ENCODE measurements at places on chromosomes 2 and 18.

GRCh38 chr18:23191232-23191631, 55.9 kb downstream of the CABLES1 start:
- DNase-seq, result no peak

DNA sequence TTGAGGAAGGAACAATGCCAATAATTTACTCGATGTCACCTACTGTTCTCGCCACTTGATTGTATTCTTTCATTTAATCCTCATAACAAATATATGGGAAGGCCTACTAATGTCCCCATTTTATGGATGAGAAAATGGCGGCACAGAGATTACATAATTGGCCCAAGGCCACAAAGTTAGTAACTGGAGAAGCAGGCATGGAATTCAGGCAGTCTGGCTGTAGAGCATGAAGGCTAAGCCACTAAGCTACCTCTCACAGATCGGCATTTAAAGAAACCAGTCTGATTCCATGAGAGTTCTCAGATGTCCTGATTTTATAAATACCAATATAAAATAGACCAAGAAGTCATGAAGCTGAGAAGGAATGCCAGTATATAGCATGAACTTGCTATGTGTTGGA, 121.8 kb upstream of the EPAS1 start:
- no peak for DNase-seq

- no peak for DNase-seq
Measured at GRCh38 chr2:10760794-10761504, 39.5 kb downstream of the ATP6V1C2 start.

GRCh38 chr18:5512176-5512575, 31.6 kb downstream of the EPB41L3 start:
- DNase-seq, result no peak

DNA sequence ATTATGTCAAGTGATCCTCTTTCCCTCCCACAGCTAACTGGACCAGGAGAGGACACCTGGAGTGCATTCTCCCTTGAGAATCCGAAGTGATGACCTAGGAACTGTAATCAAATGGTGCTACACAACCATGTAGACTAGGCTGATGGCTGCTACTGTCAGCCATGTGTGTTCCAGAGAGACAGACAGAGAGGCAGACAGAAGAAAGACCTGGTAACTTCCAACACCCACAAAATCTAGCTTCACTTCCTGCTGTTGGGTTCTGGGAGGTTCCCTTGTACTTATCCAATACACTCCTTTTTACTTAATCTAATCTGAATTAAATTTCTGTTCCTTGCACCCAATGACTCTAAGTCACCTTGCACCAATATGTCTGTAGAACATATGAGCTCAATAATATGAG, 72.3 kb downstream of the AAK1 start:
- no peak for DNase-seq

DNA sequence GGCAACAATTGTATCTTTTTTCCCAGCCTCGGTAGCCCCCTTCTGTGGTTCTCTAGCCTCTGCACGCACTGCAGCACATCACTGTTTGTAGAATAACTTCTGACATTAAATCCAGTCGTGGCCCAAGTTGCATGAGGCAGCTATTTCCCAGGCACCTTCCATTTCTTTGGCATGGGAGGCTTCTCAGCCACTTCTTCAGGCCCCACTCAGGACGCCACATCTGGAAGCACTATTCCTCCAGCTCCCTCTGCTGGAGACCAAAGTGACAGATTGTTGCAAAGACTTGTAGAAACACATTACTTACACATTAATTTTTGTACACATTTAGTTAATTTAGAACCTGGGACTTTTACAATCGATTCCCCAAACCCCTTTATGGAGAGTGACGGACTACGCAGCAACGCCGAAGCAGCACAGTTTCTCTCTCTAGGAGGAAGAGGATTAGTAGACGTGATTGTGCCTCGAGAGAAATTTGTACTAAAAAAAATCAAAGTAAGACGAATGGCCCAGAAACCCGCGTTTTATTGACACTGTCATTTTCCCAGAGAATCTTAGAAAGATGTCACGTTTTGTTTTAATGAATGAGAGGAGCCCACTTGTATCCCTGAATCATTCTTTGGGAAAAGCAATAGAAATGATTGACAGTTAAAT, 57.8 kb upstream of the RGPD5 start:
- DNase-seq, result no peak

- no peak for DNase-seq
Measured at GRCh38 chr2:217941886-217942728, 60.7 kb downstream of the TNS1 start.

DNA sequence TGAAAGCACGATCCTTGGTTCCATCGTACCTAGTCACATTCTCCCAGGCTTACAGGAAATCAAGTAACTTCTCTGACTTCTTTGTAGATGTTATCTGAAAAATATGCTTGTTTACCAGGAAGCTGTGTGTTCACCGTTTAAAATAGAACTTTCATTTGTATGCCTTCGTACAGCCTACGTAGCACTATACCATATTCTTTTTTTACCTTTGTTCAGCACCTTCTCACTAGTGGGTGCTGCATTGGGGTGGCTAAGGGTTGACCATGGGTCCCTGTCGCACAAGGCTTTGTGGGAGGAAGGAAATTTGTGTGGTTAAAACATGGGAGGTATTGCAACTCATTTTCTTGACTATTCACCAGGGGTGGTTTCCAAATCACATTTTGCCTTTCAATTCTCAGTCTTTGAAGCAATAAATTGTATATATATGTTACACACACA, 16.6 kb downstream of the MALT1 start:
- no peak for DNase-seq

GRCh38 chr18:52401236-52401635, 61.2 kb downstream of the DCC start:
- DNase-seq, result no peak

- no peak for DNase-seq
Measured at GRCh38 chr2:212974692-212975091, 176.7 kb downstream of the IKZF2 start.

- DNase-seq, result no peak
Measured at GRCh38 chr2:163852616-163853015, 116.8 kb upstream of the FIGN start.

DNA sequence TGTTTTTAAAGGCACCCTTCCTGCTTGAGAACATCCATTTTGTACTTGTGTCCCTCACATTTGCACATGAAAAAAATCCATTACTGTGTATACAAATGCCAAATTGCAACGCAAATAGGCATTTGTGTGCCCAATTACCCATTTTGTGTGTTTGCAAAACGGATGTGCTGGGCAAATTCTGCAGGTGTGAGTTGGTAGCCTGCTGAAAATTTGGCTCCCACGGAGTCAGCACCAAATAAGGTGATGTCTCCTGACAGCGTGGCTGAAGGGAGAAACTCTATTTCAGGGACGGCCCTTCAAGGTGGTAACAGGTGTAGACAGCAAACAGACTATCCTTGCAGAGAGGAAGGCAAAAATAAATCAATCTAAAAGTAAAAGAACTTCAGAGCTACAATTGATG, 661.1 kb downstream of the BCL11A start:
- DNase-seq, result no peak

DNA sequence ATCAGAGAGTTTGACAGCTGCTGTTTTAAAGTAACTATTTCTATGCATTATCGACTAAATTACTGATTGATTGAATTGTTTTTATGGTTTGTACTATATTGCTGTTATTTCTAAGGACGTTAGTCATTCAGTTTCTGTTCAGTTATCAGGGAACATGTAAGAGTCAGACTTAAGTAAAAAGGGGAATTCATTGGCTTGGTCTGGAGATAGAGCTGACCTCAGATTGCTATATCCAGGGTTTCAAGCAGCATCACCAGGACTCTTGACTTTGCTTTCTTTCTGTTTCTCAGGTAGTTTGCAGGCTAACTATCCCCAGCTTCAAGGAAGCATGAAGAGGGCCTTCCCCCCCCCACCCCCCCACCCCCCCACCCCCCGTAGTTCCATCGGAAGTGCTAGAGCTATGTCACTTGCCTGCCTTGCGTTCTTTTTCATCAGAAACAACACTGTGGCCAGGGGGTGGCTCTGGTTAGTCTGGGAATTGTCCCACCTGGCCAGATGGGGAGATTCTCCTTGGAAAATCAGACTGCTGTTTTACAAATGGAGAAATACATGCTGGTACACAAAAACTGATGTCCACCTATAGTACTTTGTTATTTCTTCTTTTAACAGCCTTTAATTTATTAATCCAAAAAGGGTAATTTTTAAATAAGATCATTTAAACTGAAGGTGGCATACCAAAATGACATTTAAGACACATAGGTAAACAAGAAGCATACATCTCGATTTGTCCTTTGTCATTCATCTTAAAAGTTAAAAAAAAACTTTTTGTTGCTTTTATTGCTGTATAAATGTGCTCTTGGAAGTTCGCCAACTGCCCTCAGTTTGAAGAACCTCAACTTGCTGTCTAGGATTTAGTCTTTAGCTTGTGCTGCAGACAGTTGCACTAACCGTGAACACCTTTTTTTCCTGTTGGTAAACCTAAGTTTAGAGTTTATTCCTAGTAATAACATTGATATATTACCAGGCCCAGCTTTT, 9.4 kb downstream of the SMAD4 start:
- DNase-seq, result no peak

DNA sequence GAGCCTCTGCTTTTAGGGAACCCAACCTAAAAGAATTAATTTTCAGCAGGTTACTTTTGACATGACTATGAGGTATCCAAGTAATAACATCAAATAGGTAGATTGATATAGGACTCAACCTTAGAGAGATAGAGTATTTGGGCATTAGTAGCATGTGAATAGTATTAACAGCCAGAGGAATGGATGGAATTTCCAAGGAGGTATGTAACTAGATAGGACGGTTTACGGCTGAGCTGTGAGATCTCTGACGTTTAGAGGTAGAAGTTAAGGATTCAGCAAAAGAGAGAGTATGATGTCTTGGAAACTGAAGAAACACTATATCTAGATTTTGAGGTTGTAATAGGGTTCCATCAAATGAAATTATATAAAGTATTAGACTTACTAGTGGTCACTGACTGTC, 70.3 kb downstream of the HNMT start:
- DNase-seq, result no peak

DNA sequence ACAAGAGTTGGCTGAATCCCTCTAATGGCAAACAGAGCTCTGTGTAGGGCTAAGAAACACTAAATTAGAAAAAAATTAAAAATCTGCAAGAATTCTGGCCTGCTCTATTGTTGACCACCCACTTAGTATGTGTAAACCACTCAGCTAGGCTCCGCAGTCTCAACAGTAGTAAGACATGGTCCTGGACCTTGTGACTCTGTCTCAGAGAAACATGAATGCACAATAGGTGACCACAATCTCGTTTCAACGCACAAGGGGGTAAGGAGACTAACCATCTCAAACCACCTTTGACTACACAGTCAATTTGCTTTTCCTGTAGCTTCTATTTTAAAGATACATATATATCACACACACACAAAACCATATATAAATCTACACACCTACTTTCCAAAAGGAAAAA, 16.5 kb downstream of the SEPTIN10 start:
- no peak for DNase-seq

DNA sequence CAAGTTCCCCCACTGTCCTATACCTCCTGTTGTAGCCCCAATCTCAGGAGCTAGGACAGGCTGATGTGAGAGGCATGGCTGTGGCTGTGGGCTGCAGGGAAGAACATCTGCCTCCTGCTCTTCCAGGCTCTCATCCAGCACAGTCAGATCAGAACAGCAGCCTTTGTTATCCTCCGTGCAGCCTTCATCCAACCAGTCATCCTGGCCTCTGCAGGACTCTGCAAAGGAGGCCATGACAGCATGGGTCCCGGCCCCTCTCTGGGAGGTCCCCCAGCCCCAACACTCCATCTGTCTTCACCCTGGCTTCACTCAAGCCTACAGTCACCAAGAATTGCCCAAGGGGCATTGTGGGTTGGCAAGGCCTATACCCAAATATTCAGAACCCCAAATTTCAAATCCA, 223.2 kb upstream of the COPS8 start:
- no peak for DNase-seq

DNA sequence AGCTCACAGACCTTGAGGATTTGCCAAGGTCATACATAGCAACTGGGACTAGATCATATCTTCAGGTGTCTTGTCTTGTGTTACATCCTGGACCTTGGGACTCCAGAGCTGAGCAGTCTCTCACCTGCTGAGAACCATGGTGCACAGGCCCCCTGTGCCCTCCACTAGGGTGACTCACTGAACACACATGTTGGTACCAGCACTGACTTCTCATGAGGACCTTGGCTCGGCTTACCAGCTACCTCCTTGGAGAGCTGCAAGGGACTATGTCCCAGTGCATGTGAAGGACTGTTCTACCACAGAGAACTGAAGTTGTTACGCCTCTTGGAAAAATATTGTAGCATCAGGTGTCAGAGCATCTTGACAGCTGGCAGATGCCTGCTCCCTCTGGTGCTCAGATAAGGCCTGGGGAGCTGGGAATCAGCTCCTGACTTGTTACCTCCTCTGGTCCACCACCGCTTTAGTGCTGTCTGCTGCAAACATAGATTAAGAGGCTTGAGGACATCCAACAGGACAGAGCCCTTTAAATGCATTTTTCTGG, 72.1 kb downstream of the WDSUB1 start:
- DNase-seq, result no peak

DNA sequence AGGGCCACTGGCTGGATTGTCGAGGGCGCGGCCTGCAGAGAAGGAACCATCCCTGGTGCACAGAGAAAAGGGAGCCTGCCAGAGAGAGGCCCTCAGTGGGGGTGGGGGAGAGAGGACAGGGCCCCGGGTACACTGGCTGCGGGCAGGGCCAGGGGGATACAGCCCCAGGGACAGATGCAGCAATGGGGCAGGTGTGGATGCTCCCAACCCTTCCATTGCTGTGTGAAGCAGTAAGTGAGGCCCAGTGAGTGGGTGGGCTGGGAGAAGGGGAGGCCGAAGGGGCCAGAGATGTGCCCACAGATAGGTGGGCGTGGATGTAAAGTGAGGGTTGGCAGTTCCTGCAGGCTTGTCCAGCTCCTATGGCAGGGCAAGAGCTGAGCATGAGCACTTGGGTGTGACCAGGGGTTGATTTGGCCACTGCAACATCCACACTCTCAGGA, 7.4 kb downstream of the AGXT start:
- no peak for DNase-seq

DNA sequence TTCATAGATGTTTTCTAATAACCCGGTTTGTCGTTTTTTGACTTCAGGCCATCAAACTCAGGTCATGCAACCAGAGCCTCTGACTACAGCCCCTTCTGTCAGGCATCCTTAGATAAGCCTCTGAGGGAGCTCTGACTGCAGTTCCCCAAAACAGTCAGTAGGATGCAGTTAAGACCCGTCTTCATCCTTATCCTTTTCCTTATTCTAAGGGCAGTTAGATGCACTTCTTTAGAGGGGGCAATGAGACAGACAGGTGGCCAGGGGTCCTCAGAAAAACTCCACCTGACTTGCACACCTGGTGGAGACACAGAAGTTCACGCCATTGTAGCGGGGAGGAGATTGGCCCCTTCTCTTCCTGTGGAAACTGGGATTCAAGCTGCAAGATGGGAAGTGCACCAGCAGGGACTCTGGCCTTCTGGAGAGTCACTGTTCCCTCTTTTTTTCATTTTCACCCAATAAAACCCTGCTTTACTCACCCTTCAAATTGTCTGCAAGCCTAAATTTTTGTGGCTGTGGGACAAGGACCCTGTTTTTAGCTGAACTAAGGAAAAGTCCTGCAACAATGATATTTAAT, 104.8 kb upstream of the TFPI start:
- DNase-seq, result no peak
